AG04449 (cell line): ENCODE measurements at places on chromosomes 4 and X.

DNA sequence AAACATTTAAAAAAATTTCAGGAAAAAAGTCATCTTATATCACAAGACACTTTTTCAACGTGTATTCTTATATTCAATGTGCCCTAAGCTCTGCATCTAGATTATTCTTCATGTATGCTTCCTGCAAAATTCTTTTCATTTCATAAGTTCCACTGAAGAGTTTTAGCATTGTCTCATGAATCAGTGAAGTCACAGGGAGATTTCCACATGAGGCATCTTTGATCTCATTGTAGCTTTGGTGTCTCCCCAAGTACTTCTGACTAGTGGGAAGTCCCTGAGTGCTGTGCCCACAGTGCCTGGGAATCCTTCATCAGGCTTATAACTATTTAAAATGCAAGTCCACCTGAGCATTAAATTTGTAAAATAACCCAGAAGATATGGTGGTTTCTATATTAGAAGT lies 123.8 kb downstream of the MAD2L1 start:
- no peak for DNase-seq

- DNase-seq, result no peak
Observed at GRCh38 chrX:53073115-53073586, 9.0 kb upstream of the TSPYL2 start.

- DNase-seq, result no peak
Observed at GRCh38 chrX:2387614-2388239, 113.0 kb downstream of the DHRSX start.

- DNase-seq, result no peak
Observed at GRCh38 chr4:53821179-53821851, 230.0 kb upstream of the LNX1 start.

DNA sequence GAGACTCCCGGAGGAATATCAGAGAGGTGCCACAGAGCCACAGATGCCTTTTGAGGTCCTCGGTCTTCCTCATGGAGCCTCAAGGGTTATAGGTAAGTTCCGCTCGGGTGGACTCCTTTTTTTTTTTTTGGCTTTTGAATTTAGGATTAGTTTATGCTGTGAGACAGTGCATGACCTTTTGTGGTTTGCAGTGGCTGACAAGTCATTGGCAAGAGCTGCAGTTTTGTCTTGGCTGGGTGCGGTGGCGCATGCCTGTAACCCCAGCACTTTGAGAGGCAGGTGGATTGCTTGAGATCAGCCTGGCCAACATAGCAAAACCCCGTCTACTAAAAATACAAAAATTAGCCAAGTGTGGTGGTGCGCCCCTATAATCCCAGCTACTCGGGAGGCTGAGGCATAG lies 4.5 kb upstream of the GRSF1 start:
- DNase-seq, result no peak

DNA sequence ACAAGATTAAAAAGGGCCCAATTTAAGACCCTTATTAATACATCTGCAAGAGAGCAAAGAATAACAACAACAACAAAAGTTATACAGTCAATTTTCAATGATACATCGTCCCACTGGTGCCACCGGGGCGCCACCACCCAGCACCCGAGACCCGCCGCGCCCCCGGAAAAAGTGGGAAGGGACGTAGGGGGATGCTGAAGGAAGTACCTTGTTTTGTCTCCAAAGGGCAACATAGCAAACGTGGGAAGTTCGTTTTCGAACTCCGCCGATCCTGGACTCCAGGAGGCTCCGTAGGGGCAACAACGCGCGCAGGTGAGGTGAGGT lies 1.7 kb downstream of the PDE5A start:
- no peak for DNase-seq

- no peak for DNase-seq
Observed at GRCh38 chr4:113687067-113687718, 74.3 kb downstream of the CAMK2D start.

GRCh38 chrX:49978176-49978575 lies 55.8 kb downstream of the CLCN5 start:
- DNase-seq, result no peak

DNA sequence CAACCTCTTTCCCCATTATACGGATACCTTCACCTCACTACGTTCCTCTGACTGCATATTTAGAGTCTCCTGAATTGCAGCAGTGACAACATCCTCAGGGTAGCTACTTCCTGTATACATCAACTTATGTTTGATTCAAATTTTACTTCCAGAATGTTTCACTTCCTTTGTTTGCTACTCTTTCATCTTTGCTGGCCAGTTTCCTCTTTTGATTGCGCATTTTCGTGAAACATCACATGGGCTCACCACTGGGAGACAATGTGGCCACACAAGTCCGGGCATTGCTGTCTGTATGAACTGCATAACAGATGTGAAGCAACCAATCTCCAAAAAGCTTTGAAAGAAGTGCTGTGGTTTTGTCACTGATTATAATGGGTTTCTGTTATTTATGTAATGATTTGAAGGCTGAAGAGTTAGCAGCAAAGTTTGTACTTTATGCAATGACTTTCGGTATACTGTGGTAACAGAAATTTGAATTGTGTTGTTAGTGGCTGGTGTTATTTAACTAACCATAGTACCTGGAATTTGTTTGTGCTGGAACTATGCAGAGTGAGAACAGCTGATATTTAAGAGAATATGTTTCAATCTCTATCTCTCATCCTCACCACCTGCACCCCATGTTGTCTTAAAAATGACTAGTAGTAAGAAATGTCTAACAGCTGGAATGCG lies 7.4 kb downstream of the SNCA start:
- DNase-seq, result no peak

- DNase-seq, result no peak
Observed at GRCh38 chrX:148885203-148885602, 384.8 kb downstream of the AFF2 start.

DNA sequence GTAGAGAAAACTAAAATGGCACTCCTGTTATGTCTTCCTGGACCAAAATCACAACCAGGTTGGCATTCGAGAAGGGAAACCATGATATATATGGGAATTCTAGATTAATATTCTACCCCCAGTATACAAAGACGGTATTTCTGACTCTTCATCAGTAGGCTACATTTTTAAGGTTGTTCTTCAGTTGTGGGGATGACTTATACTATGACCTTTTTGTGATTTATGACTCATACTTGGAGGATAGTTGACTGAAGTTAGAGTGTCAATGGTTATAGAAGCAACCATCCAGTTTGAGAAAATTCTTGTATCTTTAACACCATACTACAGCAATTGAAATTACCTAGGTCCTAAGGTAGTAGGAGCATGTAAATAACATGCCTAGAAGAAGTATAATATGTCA lies 49.8 kb upstream of the CYSLTR1 start:
- DNase-seq, result no peak

GRCh38 chrX:150504397-150505182 lies 63.8 kb upstream of the MTM1 start:
- DNase-seq, result no peak

- no peak for DNase-seq
Observed at GRCh38 chr4:86481440-86481839, 112.7 kb upstream of the PTPN13 start.

DNA sequence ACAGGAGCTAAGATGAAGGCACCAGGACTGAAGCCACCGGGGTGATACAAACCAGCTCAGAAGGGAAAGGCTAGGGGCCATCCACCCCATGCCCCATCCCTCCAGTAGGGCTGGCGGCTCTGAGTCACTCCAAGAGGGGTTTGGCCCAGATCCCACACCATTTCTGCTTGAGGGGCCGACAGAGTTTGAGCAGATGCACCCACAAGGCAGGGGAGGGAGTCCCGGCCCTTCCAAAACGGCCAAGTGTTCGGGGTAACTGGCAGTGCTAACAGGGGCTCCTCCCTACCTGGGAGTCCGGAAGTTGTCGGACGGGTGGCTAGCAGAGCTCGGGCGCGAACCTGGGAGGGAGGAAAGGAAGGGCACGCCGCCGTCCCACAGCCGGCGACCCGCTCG lies 412 bp downstream of the SLC10A3 start:
- no peak for DNase-seq

DNA sequence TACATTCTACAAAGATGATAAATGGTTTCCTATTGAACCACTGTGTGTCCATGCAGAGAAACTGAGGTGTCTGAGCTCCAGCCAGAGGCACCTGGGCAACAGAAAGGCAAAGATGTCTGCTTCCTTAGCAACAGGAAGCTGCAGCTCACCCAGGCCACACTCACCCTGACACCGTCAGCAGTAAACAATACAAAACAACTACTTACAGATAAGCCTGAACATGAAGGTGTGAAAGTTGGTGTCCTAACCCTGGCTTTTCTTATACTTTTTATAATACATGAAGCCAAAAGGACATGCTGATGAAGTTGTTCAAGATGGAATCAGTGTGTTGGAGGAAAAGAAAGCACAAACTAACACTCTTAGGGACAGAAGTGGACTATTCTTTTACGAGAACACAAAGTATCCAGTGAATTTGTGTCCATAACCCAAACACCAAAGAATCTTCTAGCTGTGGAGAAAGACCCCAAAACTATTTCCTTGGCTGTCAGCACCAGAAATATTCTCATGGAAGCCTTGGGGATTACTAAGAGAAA lies 117.3 kb downstream of the SYNPO2 start:
- no peak for DNase-seq

- no peak for DNase-seq
Observed at GRCh38 chrX:7334253-7334935, 186.4 kb upstream of the PUDP start.

DNA sequence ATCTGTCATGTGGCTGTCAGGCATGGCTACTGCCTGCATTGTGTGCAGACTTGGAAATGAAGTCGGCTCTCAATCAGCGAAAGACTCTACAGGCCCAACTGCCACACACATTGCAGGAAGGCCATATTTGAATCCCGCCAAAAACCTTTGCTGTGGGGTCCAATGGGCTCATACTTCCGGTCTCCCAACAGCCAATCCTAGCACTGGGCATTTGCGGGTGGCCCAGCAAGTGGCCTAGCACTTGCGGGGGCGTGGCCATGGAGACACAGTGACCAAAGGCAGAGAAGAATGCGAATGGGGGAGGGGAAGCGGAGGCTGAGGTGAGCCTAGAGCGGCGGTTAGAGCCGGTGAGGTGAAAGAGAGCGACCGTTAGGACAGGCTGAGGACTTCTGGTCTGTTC lies at the start of gene OTUD6A:
TSS of gene OTUD6A (plus strand) at position 382 of the 400 bp plus-strand sequence. CDS start 68 bp downstream, outside the sequence.
- no peak for DNase-seq

GRCh38 chr4:118282692-118283091 lies 70.1 kb downstream of the PRSS12 start:
- no peak for DNase-seq

DNA sequence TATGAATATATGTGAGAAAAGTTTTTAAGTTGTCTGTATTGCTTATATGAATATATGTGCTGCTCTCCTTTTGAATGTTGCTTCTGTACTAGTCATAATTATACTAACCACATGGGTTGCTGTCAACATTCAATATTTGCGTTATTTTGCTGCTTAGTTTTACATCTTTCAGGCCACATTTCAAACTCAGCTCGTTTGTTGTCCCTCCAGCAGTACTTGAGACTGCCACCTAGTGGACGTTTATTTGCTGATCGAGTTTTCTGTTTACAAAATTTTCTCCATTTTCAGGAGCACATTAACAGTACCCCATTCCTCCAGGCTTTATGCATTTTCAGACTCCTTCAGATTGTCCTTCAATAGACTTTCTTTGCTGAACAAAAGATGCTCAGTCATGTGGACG lies 75.8 kb downstream of the NUDT11 start:
- no peak for DNase-seq

DNA sequence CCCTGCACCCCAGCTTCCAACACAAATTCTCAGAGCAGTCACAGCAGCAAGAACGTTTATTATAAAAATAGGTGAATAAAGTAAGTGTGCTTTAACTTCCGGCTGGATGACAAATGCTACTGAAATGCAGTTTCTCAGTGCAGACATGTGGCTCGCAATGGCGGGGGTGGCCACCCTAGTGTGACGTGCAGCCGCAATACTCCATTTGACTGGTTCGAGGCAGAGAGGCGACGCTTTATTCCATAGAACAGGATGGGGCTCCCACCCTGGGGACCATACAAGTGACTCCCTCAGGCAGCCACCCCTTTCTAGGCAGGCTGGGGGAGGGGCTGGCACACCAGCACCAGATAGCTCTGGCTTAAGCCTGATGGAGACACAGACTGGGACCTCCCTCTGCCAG lies 14.5 kb downstream of the TNIP2 start:
- DNase-seq, result no peak

- no peak for DNase-seq
Observed at GRCh38 chr4:187632260-187632995, 363.1 kb upstream of the ZFP42 start.

DNA sequence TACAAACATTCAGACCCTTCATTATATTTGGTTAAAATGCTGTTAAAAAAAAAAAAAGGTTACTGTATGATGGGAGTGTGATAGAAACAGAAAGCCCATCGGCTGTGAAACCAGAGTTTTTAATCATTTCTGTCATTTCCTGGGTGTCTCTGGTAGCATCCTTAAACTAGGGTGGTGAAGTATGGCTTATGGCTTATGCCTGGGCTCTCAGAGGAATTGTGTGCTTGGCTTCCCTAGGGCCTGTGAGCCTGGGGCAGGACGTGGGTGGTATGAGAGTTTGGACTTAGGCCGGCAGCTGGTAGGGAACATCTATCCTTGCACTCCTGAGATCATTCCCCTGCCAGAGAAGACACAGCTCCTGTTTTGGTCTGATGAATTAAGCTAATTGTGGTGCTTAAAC lies 52.2 kb downstream of the DCUN1D4 start:
- no peak for DNase-seq

- peak; percentile 98 for DNase-seq
Observed at GRCh38 chrX:13397878-13398818, 78.3 kb upstream of the ATXN3L start.

- no peak for DNase-seq
Observed at GRCh38 chr4:120633810-120634209, 288.7 kb downstream of the PRDM5 start.

GRCh38 chrX:49249616-49250015 lies 14.3 kb downstream of the CCDC22 start:
- no peak for DNase-seq

- no peak for DNase-seq
Observed at GRCh38 chr4:42339935-42340406, 57.3 kb upstream of the SHISA3 start.

DNA sequence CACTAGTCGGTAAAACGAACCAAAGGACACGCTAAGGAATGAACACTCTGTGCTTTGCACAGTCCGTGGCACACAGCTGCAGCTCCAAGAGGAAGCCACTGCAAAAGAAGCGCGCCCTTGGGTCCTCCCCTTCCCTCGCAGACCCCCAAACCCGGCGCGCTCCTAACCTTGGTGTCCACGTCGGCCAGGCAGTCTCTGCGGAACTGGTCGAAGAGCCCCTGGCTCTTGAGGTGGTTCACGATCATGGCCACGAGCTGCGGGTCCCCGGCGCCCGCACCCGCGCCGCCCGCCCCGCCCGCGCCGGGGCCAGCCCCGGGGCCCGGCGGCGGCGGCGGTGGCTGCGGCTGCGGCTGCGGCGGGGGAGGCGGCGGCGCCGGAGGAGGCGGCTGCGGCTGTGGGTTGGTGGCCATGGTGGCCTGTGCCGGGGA lies 333 bp downstream of the BOD1L1 start:
- DNase-seq, result no peak

DNA sequence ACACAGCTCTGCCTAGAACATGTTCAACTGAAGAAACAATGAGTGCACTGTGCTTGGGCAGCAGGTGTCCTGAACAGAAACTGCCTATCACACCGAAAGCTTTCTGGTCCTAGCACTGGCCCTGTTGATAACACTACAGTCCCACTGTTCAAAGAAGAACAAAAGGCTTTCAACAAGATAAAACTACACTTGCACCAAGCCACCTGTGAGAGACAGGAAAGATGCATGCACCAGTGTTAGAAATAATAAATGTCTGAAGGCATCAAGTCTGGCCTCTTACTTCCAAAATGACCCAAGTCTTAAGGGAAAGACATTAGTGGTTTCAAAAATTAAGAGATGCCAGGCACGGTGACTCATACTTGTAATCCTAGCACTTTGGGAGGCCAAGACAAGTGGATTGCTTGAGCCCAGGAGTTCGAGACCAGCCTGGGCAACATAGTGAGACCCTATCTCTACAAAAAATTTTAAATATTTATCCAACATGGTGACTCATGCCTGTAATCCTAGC lies 68.7 kb downstream of the APBB2 start:
- no peak for DNase-seq
